ENCODE measurements at places on chromosomes 6 and 20.

DNA sequence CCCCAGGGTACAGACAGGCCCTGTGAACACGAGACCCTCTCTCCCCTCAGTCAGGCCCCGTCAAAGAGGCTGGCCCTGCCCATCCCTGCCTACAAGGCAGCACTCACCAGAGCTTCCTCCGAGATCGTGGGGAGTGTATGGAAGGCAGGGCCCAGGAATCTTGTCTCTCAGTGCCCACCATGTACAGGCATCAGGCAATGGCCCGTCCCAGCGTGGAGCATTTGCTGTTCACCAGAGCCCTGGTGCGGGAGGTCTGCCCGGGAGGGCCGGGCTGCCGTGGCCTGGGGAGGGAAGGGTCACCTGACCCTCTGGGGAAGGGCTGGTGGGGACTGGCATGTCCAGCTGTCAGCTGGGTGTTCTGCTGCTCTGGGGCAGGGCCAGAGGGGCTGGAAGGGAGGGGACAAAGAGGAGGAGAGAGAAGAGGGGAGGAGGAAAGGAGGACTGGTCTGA, at the start of gene IP6K3:
Gene IP6K3, minus strand, starts transcription at position 255 of the 450 bp plus-strand sequence. CDS start 11,429 bp downstream, outside the sequence.
- DNase-seq: no peak

GRCh38 chr20:62816031-62816883, 593 bp upstream of the COL9A3 start:
- no peak for DNase-seq

- peak; percentile 63 for DNase-seq
Observed at GRCh38 chr20:21509597-21510371, 4.1 kb downstream of the NKX2-2 start.

DNA sequence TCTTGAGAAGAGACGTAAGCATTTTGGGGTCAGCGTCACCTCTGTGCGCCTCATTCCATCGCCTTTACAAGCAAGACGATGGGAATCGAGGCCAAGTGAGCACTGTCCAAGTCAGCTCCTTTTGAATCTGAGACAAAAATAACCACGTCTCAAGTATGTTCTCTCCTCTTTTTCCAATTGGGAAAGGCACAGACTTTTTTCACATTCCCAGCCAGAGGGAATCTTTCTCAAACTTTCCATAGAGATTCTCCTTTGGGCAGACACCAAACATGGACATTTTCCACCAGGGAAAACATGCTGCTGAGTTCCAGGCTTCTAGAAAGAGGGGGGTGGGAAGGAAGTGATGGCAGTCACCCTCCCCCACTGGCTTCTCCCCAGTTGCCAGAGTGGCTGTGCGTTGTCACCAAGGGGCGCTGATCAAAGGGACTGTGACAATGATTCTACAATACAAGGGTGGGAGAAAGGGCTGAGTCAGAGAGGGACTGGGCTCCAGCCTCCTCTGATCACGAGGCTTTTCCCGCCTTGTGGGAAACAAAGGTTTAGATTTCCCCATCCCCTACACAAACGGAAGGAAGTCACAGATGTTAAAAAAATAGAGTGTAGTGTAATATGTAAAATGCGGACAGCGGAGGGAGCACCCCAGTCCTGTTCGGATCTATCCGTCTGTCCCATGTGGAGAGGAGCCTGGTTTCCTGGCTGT, 281.9 kb upstream of the RNF24 start:
- peak; percentile 74 for DNase-seq

GRCh38 chr6:42138630-42139619, 3.5 kb downstream of the C6orf132 start:
- DNase-seq: peak; percentile 47

DNA sequence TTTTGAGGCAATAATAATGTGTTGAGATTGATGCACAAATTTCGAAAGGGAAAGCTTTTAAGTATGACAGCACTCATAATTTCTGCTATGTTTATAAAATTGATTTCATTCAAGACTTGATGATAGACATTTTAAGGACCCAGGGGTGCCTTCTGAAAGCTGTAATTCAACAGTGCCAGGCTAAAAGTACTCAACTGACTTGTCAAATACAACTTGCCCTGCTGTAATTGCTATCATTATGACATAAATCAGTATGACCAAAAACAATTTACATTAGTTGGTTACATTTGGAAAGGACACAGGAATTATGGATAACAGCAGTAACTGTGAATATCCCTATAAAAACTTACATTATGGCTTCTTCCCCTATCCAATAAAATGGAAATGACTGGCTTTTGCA, 178.9 kb downstream of the MMUT start:
- no peak for DNase-seq

DNA sequence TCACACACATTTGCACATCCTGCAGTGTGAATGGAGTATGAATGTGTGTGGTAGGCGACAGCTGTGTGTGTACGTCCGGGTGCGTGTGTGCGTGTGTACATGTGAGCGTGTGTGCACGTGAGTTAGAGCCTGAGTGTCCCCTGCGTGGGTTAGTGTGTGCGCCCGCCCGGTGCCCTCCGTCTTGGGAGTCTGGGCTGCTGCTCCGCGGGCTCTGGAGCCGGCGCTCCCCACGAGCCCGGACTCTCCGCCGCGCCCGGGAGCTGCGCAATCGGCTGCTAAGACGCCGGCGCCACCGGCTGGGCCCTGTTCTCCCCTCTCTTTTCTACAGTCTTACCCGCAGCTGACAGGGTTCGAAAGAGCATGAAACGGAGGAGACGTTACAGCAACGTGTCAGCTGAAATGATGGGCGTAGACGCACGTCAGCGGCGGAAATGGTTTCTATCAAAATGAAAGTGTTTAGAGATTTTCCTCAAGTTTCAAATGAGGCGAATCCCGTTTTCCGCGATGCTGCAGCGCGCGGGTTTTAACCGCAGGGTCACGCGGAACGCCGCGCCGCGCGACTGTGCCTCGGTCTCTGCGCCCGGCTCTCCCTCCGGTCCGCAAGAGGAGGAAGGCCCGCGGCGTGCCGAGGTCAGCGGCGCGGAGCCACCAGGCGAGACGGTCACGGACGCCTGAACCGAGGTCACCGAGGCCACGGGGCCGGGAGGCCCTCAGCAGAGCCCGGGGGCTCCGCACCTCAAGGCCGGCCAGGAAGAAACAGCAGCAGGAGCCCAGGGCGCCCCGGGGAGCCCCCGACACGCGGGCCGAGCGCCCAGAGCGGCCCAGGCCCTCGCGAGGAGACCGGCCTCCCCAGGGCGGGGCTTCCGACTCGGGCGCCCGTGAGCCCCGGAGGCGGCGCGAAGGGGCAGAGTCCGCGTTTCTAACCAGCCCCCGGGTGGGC, 95.3 kb upstream of the BHLHE23 start:
- DNase-seq: peak; percentile 61
